Muscle of back (tissue), 13 donors: ENCODE measurements at places on chromosomes 5 and 9.
A peak's percentile ranks its signal among the peaks of the same experiment; 100 is the strongest.

- no peak for DNase-seq
Observed at GRCh38 chr5:544675-545355, 20.6 kb upstream of the SLC9A3 start.

DNA sequence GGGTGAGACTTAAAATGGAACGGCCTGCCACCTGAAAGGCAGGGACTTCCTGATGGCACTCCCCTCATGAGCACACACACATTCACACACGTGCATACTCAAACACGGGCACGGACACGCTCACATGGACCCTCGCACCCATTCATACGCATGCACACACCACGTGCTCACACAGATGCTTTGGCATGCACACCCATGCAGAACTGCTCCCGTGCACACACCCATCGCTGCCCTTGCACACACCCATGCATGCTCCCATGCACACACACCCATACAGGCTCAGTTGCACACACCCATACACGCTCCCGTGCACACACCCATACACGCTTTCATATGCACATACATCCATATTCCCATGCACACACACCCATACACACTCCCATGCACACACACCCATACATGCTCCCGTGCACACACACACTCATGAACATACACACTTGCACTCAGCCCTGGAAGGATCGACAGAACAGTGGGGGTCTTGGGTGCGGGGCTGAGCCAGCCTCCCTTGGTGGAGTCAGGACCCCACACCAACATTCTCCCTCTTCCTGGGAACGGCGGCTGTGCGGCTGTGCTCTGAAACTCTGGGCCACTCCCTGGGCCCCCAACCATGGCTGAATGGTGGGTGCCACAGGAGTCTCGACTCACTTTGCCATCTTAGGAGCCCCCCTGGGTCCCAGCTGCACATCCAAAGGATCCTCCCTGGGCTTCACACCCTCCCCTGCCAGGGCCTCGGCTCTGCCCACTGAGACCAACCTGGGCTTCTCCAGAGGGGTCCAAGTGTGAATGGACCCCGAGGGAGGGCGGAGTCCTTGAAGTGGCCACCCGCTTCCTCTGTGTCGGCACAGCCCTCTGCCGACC is 115.2 kb downstream of the RXRA start:
- no peak for DNase-seq

DNA sequence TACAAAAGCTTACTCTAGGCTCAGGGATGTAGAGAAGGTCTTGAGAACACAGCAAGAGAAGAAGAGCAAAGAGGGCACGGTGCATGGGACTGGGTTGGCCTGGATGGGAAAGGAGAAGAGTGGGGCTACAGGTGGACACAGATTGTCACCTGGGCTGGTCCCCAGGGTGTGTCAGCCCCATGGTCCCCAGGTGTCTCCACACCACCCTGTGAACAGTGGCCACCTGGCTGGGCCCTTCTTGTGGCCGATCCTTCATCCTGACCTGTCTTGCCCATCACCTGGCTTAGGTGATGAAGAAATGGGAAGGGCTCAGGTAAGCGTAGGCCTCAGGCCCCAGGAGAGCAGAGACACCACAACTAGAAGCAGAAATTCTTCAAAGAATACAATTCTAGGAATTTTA is 188.9 kb downstream of the TENT4A start:
- no peak for DNase-seq

DNA sequence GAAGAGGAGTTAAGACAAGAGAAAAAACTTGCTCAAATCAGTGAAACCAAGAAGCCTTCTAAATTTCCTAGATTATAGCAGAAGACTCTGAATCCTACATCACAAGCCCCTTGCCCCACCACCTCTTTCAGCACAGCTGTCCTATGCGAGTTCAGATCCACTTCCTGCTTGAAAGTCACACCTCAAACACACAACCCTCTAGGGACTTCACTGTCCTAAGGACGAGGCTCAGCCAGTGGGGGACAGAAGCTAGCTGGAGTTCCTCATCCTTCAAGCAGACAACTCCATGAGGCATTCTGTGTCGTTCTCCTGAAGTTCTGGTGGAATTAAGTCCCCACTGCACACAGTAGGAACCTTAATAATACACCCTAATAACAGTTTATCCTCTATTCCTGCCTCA is 44.3 kb downstream of the NRG2 start:
- DNase-seq, result no peak

GRCh38 chr5:78527054-78527859 is 121.3 kb downstream of the LHFPL2 start:
- DNase-seq, result peak; percentile 90
